ENCODE measurements at places on chromosomes 12 and 14. TPM values are rescaled to one million over a fixed set of nuclear protein-coding genes. Genes with fewer than 3 reads are reported as not detected.

SPX gene
- total RNA-seq: 0.18 TPM

TDRD9 gene
- total RNA-seq: not detected

SLC6A15 gene
- total RNA-seq: 5.3 TPM

ATXN7L3B gene
- total RNA-seq: 48.4 TPM

CCDC38 gene
- not detected for total RNA-seq

CCDC197 gene
- total RNA-seq: not detected

COX8C gene
- not detected for total RNA-seq

SYNDIG1L gene
- total RNA-seq: 1.1 TPM

SLC4A8 gene
- total RNA-seq: 16.7 TPM

P2RX7 gene
- 0.82 TPM for total RNA-seq

DNA sequence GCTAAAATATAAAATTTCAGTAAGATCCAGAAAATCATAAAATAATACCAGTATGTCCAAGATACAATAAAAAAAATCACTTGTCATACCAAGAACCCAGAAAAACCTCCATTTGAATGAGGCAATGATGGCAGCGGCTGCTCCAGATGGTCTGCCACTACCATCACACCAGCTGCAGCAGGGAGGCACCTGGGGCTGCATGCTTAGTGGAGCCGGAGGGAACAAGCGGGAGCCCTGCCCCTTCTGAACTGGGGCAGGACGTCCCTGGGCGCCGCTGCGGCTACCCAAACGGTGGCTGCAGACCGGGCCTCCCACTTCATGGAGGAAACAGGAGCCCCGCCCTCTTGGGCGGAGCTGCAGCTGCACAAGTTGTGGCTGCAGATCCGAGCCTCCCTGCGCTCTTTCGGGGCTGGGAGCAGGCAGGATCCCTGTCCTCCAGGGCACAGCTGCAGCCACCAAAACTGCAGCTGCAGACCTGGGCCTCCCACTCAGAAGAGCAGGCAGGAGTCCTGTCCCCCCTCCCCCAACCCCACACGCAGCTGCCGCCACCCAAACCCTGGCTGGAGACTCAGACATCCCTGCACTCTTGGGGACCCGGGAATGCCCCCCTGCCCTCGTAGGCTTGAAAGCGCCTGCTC is 36.1 kb upstream of the OR5AU1 start:
- H3K27ac ChIP-seq: no peak overlapping the region
- H3K27me3 ChIP-seq: no peaks in the 10 kb centered on the region
- peaks cover 6% of the 10 kb centered on the region for H3K4me1 ChIP-seq

DNA sequence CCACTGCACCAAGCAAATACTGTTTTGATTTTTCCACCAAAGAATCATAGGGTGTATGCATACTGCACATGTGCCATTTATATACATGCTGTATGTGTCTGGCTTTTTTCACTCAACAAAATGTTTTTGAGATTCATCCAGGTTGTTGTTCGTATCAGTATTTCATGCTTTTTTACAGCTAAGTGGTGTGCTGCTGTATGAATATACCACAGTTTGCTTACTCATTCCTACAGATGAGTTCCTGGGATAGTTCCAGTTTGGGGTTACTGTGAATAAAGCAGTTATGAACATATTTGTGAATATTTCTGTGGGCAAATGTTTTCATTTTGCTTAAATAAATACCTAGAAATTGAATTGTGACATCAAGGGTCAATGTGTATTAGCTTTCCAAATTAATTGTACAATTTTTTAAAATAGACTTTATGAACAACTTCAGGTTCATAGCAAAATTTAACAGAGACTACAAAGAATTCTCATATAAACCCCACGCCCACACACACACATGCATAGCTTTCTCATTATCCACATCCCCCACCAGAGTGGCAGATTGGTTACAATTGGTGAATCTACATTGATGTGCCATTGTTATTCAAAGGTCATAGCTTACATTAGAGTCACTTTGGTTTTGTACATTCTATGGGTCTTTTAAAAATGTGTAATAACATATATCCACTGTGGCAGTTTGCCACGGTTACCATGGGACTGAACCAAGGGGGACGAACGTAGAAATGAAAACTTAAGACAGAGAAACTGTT is 6.9 kb upstream of the KRT6A start:
- DNase-seq: no peak
- no peak overlapping the region for H3K27ac ChIP-seq
- no peak overlapping the region for H3K4me3 ChIP-seq
- H3K36me3 ChIP-seq: no peaks in the 10 kb centered on the region

DNA sequence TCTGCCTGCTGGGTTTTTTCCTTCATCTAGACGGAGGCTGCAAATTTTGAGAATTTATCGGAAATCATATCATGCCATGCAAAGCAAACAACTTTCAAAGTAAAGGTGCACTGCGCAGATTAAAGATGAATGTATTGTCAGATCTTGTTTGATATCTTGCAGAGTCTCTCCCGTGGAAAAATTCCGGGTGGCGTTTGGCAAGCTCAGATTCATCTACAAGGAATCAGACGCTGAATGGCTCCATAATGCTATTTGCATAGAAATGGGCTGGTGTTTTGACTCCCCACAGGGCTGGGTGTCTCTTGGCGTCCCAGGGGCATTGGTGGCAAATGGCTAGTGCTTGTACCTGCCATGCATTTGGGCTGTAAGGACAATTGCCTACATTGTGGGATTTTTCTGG is 274.0 kb downstream of the VRK1 start:
- DNase-seq: no peak
- no peaks in the 10 kb centered on the region for H3K36me3 ChIP-seq
- H3K27ac ChIP-seq: no peak overlapping the region
- peaks cover 5% of the 10 kb centered on the region for H3K27me3 ChIP-seq

DNA sequence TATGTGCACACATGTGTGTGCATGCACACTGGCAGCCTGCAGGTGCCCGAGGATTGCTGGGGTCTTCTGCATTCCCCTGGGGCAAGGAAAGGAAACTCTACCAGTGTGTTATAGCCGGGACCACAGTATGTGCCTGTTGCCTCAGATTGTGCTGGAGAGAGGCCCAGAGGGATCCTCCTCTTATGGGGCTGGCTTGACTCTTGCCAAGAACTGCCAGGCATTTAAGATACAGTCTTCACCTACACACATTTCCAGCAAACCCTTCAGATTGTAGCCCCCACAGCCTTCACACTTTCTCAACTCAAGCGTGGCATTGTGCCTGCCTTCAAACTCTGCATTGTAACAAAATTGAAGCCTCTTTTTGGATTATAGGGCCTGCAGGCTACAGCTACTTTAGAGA is 176.7 kb upstream of the DYRK2 start:
- no peaks in the 10 kb centered on the region for H3K36me3 ChIP-seq
- H3K27me3 ChIP-seq: no peaks in the 10 kb centered on the region
- DNase-seq: no peak
- peaks cover 3% of the 10 kb centered on the region for H3K4me1 ChIP-seq
- H3K4me3 ChIP-seq: no peak overlapping the region
- no peak overlapping the region for H3K27ac ChIP-seq

- H3K4me3 ChIP-seq: no peak overlapping the region
- no peak overlapping the region for H3K27ac ChIP-seq
- DNase-seq: peak; percentile 6
Observed at GRCh38 chr14:26959972-26960660, 362.3 kb upstream of the NOVA1 start.

- H3K4me1 ChIP-seq: peaks cover 16% of the 10 kb centered on the region
- H3K36me3 ChIP-seq: peaks cover 4% of the 10 kb centered on the region
- no peak overlapping the region for H3K27ac ChIP-seq
- DNase-seq: peak; percentile 86
- H3K4me3 ChIP-seq: no peak overlapping the region
Observed at GRCh38 chr12:153080-153746, 60.7 kb downstream of the SLC6A12 start.

DNA sequence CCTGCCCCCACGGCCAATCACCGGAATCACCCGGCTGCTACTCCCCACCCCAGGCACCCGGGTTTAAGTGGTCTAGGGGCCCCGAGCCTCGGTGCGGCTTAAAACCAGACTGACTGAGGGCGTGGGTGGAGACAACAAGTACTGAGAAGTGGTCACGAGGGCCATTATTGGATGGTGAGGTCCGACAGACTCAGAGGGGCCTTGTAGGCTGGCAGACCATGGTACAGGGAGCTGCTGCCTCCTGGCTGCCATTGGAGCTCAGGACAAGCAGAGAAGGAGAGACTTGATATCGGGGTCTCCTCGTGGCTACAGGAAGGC is 54.1 kb downstream of the FBRSL1 start:
- no peak overlapping the region for H3K27ac ChIP-seq
- no peaks in the 10 kb centered on the region for H3K4me1 ChIP-seq
- H3K27me3 ChIP-seq: peaks cover 6% of the 10 kb centered on the region
- no peak for DNase-seq
- peaks cover 5% of the 10 kb centered on the region for H3K36me3 ChIP-seq

DNA sequence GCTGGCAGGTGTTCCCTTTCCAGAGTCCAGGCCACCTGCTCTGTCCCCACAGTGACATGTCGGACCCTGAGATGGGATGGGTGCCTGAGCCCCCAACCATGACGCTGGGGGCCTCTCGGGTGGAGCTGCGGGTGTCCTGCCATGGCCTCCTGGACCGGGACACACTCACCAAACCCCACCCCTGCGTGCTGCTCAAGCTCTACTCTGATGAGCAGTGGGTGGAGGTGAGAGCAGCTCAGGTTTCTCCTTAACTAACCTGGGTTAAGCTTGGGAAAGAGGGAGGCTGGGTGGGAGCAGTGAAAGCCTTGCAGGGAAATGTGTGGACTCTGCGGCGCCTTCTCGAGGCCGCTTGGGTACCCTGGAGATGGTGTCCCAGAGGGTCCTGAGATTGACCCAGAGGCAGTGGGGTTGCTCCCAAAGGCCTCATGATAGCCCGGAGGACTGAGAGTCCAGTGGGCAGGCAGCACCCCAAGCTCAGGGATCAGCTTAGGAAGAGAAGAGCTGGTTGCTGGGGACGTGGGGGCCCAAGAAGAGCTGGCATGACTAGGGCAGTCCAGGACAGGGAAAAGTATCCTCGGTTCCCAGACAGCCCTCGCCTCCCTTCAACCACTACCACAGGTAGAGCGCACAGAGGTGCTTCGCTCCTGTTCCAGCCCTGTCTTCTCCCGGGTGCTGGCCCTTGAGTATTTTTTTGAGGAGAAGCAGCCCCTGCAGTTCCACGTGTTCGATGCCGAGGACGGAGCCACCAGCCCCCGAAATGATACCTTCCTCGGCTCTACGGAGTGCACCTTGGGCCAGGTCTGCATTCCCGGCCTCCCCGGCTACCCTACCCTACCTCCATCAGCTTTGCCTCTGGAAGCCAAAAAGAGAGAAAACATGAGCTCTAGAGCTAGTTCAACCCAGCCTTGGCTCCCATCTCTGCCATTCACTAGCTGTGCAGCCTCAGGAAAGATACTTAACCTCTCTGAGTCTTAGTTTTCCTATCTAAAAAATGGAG is 1.8 kb downstream of the CPNE6 start:
- H3K36me3 ChIP-seq: peaks cover 5% of the 10 kb centered on the region
- H3K4me1 ChIP-seq: no peaks in the 10 kb centered on the region
- H3K27me3 ChIP-seq: peaks cover 14% of the 10 kb centered on the region
- no peak overlapping the region for H3K4me3 ChIP-seq
- H3K27ac ChIP-seq: no peak overlapping the region
- no peak for DNase-seq

- H3K27ac ChIP-seq: no peak overlapping the region
- H3K4me3 ChIP-seq: peak overlapping the region; percentile 74
- H3K36me3 ChIP-seq: peaks cover 21% of the 10 kb centered on the region
Observed at GRCh38 chr14:103483600-103483999, 39.0 kb downstream of the CKB start.

DNA sequence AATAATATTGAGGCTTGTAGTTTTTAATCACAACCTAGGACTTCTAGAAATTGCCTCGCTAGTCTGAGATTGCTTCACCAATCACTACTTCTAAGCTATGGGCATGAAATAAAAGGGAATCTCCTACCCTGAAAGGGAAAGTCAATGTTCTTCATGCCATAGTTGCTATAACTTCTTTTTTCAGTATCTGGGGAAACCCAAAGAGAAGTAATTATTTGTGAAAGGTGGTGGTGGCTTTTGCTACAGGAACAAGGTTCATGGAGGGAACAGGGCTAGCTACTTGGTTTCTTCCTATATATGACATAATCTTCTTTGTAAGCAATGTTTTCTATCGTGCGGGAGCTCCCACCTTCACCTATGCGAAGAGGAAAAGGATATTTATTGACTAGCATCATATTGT is 61.6 kb upstream of the DNM1L start:
- H3K36me3 ChIP-seq: peaks cover 10% of the 10 kb centered on the region
- no peak for DNase-seq
- H3K4me1 ChIP-seq: peaks cover 6% of the 10 kb centered on the region
- no peak overlapping the region for H3K4me3 ChIP-seq

Measured in endothelial cell (in vitro differentiated cells).